ENCODE measurements at places on chromosomes 1 and 21. TPM values are rescaled to one million over a fixed set of nuclear protein-coding genes. Genes with fewer than 3 reads are reported as not detected.

TSSK3 gene
- total RNA-seq, result 0.85 TPM

HNRNPCL1 gene
- total RNA-seq, result not detected

DNA sequence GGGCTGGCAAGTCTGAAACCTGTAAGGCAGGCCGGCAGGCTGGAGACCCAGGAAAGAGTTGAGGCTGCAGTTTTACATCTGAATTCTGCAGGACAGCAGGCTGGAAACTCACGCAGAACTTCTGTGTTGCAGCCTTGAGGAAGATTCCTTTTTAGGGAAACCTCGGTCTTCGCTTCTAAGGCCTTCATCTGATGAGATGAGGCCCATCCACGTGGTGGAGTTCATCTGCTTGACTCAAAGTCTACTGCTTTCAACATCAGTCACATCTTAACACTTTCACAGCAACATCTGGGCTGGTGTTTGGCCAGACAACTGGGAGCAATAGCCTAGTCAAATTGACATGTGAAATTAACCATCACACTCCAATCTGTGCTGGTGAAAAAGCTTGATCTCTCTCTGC is 57.1 kb downstream of the EVA1C start:
- no peak for DNase-seq

DNA sequence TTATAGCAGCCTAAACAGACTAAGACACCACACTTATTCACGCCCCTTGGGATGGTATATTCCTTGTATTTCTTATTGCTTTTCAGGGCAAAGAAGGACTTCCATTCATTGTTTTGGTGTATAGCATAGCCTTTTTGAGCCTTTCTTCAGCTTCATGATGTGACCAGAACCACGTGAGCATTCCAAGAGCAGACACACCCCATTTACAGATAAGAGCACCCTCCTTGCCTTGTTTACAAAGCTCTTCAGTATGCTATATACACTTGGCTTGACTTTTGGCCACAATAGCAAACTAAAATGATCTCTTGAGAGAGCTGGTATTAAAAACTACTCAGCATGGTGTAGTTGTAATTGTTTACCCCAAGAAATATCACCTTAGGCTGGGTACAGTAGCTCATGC is 78.7 kb downstream of the PIK3R3 start:
- DNase-seq, result no peak

Data from activated CD8-positive, alpha-beta T cell treated with anti-CD3 and anti-CD28 coated beads for 36 hours (primary cell).